ENCODE measurements at places on chromosomes 7 and 10.

DNA sequence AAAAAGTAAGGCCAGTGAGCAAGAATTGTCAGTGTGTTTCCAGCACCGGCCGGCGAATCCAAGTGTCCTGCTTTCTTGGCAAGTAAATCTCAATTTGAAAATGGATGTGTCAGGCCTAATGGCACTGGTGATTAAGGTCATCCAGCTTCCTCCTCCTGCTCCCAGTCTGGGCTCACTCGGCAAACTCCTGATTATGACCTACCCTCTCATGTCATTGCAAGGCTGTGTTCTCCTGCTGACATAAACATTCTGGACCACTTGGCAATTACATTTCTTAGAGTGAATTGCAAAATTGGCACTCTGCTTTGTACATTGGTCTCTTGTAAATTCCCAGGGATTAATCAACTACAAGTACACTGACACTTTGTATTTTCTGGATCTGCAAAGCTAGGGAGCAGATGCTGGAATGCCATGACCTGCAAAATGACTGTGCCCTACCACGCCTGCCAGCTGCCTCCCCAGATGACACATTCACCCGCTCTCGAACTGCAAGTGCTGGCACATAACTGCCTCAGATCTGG is 473.8 kb downstream of the KIF20B start:
- H3K27ac ChIP-seq: no peak overlapping the region
- no peaks in the 10 kb centered on the region for H3K27me3 ChIP-seq
- no peaks in the 10 kb centered on the region for H3K4me1 ChIP-seq
- H3K4me3 ChIP-seq: no peak overlapping the region
- H3K36me3 ChIP-seq: no peaks in the 10 kb centered on the region
- no peak for DNase-seq

DNA sequence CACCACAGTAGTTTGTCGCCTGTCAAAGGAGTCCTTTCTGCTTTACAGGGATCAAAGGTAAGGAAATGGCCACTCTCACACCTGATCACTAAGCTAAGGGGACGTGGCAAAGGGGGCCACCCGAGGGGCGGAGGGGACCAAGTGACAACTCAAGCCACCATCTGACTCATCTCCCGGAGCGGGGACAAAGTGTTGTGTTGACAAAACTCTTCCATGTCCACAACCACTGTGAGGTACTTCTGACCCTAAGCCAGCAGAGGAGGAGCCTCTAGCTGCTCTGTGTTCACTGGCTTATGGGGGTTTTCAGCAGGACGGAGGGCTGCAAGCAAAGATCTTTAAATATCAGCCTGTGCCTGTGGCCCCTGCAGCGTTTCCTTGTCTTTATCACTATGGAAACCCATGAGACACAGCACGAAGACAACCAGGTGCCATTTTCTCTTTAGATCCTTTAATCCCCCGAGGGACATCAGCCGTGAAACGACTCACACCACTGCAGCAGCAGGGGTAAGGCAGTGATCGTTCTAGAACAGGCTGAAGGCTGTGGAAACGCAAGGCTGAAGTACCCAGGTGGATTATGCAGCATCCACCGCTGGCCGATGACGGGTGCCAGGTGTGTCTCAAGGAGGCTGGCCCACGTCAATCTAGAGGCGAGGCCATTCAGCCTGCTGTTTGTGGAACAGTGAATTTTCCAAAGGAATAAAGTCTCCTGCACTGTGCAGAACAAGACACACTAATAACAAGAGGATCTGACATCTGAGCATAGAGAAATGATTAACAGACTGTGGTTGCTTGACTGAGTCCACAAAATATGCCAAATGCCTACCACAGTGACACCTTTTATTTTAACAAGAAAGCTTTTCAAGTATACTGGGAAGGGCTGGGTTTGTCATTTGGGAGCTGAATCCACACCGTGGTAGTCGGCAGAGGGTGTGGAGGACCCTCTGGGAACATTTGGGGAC is 26.6 kb upstream of the DDC start:
- DNase-seq: no peak
- peaks cover 4% of the 10 kb centered on the region for H3K27me3 ChIP-seq
- peaks cover 8% of the 10 kb centered on the region for H3K36me3 ChIP-seq
- no peak overlapping the region for H3K27ac ChIP-seq
- peaks cover 65% of the 10 kb centered on the region for H3K4me1 ChIP-seq
- H3K4me3 ChIP-seq: no peak overlapping the region

DNA sequence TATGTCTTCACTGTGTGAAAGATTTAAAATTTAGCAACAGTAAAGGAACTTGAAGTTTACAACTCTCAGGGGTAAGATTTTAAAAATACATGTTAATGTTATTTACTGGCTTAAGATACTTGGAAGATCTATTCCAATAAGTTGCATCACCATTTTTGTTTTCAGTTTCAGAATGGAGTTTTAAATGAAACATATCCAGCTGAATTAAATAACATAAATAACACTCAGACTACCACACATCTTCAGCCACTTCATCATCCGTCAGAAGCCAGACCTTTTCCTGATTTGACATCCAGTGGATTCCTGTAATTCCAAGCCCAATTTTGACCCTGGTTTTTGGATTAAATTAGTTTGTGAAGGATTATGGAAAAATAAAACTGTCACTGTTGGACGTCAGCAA is 44.3 kb downstream of the AHR start:
- H3K4me1 ChIP-seq: peaks cover 6% of the 10 kb centered on the region
- H3K36me3 ChIP-seq: peaks cover 37% of the 10 kb centered on the region
- H3K4me3 ChIP-seq: no peak overlapping the region
- DNase-seq: no peak
- H3K27me3 ChIP-seq: no peaks in the 10 kb centered on the region
- no peak overlapping the region for H3K27ac ChIP-seq

GRCh38 chr10:133274751-133275683 is 1.7 kb downstream of the ADAM8 start:
- H3K27me3 ChIP-seq: no peaks in the 10 kb centered on the region
- peak overlapping the region; percentile 86 for H3K27ac ChIP-seq
- peaks cover 34% of the 10 kb centered on the region for H3K4me1 ChIP-seq
- H3K36me3 ChIP-seq: peaks cover 4% of the 10 kb centered on the region

DNA sequence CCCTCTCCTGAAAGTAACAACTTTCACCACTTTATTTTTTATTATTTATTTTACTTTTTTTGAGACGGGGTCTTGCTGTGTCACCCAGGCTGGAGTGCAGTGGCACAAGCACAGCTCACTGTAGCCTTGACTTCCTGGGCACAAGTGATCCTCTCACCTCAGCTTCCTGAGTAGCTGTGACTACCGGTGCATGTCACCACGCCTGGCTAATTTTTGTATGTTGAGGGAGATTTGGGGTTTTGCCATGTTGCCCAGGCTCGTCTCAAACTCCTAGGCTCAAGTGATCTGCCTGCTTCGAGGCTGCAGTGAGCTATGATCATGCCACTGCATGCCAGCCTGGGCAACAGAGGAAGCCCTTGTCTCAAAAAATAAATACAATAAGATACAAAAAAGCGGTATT is 14.9 kb upstream of the SLIT1 start:
- no peak for DNase-seq
- peaks cover 26% of the 10 kb centered on the region for H3K27me3 ChIP-seq
- no peak overlapping the region for H3K27ac ChIP-seq
- no peak overlapping the region for H3K4me3 ChIP-seq
- peaks cover 16% of the 10 kb centered on the region for H3K4me1 ChIP-seq

GRCh38 chr10:59774451-59774850 is 21.2 kb upstream of the MRLN start:
- H3K4me1 ChIP-seq: no peaks in the 10 kb centered on the region
- DNase-seq: no peak
- H3K36me3 ChIP-seq: no peaks in the 10 kb centered on the region
- H3K4me3 ChIP-seq: no peak overlapping the region
- no peaks in the 10 kb centered on the region for H3K27me3 ChIP-seq
- no peak overlapping the region for H3K27ac ChIP-seq

DNA sequence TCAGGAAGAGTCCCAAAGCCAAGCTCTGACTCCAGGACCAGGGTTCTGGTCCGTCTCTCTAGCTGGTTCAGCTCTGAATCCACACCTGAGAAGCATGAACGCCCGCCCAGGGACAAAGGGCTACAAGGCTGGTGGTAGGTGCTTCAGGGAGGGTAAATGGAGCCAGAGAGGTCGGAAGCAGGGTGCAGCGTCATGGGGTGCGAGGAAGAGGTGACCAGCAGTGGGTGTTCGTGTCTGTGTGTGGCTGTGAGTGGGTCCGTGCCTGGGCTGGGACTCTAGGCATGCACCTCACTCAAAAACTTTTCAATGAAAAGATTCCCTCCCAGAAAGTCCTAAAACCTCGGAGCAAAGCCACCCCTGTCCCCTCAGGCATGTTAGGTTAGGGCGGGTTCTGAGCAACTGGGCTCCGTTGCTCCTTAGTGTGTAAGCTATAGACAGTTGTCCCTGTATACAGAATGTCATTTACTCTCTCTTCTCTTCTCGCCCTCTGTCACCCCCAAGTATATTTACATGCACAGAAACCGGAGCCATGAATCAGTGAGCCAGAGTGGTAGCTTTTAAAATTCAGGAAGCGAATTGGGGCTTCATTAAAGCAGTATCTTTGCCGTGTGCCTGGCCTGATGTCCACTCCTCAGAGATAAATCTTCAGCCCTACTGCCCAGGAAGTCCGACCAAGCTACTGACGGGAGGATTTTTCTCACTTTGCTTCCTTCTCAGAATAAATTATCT is 12.3 kb upstream of the GATA3 start:
- DNase-seq: no peak
- H3K27ac ChIP-seq: no peak overlapping the region
- H3K36me3 ChIP-seq: peaks cover 5% of the 10 kb centered on the region
- peaks cover 56% of the 10 kb centered on the region for H3K4me1 ChIP-seq

DNA sequence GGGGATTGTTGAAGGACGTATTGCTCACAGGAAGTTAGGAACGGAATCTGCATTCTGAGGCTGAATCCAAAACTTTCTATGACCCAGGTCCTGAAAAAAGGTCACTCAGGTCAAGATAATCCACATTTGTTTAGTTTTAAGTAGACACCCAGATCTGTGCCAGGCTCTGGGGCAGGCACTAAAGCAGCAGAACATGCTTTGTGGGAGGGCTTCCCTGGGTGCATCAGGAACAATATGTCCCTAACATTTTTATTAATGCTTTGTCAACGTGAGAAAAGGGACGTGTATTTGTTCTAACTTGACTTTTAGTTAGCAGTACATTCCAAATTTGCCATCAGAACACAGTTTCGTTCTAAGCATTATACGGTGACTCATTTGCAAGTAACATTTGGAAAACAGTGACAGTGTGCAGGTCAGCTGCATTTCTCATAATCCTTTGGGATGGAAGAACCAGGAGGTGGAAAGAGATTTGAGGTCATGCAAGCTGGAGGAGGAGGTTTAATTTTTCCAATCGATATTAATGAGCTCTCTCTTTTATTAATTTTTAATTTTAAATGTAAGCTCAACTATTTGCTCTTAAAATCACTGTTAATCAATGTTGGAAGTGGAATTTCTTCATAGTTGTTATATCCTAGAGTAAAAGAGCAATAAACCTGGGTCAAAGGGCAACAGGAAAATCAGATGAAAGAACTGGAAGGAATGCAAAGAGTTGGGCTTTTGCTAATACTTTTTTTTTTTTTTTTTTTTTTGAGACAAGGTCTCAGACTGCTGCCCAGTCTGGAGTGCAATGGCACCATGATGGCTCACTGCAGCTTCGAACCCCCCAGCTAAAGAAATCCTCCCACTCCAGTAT is 35.0 kb downstream of the TAS2R41 start:
- no peaks in the 10 kb centered on the region for H3K27me3 ChIP-seq
- no peaks in the 10 kb centered on the region for H3K4me1 ChIP-seq
- H3K27ac ChIP-seq: no peak overlapping the region
- DNase-seq: no peak

- no peak for DNase-seq
- H3K36me3 ChIP-seq: no peaks in the 10 kb centered on the region
- peaks cover 3% of the 10 kb centered on the region for H3K27me3 ChIP-seq
Measured at GRCh38 chr10:16965740-16966447, 148.7 kb upstream of the RSU1 start.

DNA sequence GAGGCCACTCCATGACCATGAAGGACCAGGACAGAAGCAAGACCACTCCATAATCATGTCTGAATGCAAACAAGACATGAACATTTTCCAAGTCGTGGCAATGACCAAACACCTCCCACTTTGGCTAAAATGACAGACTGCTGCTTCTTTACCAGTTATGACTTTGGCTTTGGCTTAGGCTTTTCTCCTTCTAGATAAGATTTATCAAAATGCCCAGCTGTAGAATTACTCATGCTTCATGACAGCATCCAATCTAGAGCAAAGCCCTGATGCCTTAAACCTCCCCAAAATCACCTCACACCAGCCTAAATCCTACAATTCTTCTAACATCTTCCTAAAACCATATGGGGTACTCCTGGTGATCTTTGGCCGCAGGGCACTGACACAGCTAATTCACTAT is 102.1 kb downstream of the VPS41 start:
- no peak overlapping the region for H3K27ac ChIP-seq
- H3K36me3 ChIP-seq: no peaks in the 10 kb centered on the region
- peaks cover 1% of the 10 kb centered on the region for H3K4me1 ChIP-seq

GRCh38 chr10:46254467-46254866 is 32.3 kb upstream of the ANTXRL start:
- H3K36me3 ChIP-seq: peaks cover 2% of the 10 kb centered on the region
- no peaks in the 10 kb centered on the region for H3K27me3 ChIP-seq
- no peak overlapping the region for H3K27ac ChIP-seq
- H3K4me1 ChIP-seq: peaks cover 1% of the 10 kb centered on the region

GRCh38 chr10:119688033-119688508 is 36.9 kb downstream of the BAG3 start:
- H3K4me1 ChIP-seq: peaks cover 27% of the 10 kb centered on the region
- peak; percentile 50 for DNase-seq
- no peak overlapping the region for H3K27ac ChIP-seq
- H3K4me3 ChIP-seq: no peak overlapping the region

DNA sequence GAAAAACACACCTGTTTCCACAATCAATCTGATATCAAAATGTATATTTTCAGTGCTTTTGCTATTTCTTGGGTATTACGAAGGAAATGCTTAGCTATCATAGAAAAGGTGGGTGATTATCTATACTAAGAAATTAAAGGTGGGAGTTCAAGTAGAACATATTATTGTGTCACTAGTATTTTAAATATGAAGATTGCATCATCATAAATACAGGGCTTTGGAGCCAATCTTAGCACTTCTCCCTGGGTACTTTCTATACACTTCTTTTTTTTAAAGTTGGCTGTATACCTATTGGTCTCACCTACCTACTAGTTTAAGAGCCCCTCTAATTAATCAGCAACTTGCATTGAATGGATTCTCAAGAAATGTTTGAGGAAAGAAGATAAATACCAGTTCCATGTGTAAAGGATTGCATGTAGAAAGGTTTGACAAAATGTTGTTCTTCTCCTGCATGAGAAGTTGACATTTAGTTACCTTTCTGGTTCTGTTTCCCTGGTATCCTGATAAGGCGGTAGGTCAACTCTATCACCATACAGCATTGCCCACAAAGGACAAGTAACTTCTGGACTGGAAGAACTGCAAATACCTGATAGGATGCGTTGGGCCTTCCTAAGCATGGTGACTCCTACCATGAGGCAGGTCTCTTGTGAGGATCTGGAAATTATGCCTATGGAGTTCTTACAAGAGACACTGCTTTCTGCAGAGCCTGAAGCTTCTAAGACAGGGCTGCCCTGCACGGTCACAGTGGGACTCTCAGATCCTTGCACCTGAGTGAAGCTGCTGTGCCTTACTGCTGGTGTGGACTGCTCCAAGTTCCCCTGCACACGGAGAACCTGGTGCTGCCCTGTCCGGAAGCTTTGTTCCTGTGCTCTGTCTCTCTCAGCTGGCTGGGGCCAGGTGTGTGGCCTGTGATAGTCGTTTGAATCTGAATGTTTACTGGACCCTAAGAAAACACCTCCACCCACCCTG is 32.1 kb upstream of the PDSS1 start:
- no peaks in the 10 kb centered on the region for H3K36me3 ChIP-seq
- DNase-seq: no peak
- H3K4me1 ChIP-seq: no peaks in the 10 kb centered on the region
